ENCODE measurements at places on chromosomes 7 and 10. TPM values are rescaled to one million over a fixed set of nuclear protein-coding genes. Genes with fewer than 3 reads are reported as not detected.

- no peak overlapping the region for H3K4me3 ChIP-seq
- peak; percentile 79 for DNase-seq
- H3K4me1 ChIP-seq: peaks cover 67% of the 10 kb centered on the region
- no peaks in the 10 kb centered on the region for H3K36me3 ChIP-seq
- H3K27me3 ChIP-seq: no peaks in the 10 kb centered on the region
- H3K27ac ChIP-seq: peak overlapping the region; percentile 58
These were observed 191.2 kb upstream of the PRSS1 start for GRCh38 chr7:142557971-142558582.

DNA sequence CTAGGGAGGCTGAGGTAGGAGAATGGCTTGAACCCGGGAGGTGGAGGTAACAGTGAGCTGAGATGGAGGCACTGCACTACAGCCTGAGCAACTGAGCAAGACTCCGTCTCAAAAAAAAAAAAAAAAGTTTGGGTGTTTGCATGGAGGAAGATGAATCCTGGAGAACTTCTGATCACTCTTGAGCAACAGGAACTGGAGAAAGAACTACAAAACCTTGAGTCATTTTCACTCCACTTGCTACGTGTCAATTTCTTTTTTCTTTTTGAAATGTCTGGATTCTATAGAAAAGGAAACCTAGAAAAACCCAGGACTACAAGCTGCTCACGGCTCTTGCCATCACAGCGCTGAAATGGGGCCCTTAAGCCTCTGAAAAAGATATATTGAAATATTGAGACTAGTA is 189.6 kb upstream of the NRP1 start:
- no peak overlapping the region for H3K27ac ChIP-seq
- H3K27me3 ChIP-seq: no peaks in the 10 kb centered on the region
- no peak for DNase-seq
- H3K4me1 ChIP-seq: peaks cover 6% of the 10 kb centered on the region
- no peak overlapping the region for H3K4me3 ChIP-seq
- H3K36me3 ChIP-seq: no peaks in the 10 kb centered on the region

GRCh38 chr7:155560982-155561686 is 14.8 kb upstream of the CNPY1 start:
- no peak overlapping the region for H3K4me3 ChIP-seq
- H3K4me1 ChIP-seq: no peaks in the 10 kb centered on the region
- DNase-seq: no peak
- no peaks in the 10 kb centered on the region for H3K36me3 ChIP-seq
- H3K27ac ChIP-seq: no peak overlapping the region

- H3K36me3 ChIP-seq: no peaks in the 10 kb centered on the region
- peaks cover 32% of the 10 kb centered on the region for H3K4me1 ChIP-seq
- no peak overlapping the region for H3K4me3 ChIP-seq
- peak overlapping the region; percentile 70 for H3K27ac ChIP-seq
- no peak for DNase-seq
These were observed 55.7 kb downstream of the CUBN start for GRCh38 chr10:17073725-17074540.

DNA sequence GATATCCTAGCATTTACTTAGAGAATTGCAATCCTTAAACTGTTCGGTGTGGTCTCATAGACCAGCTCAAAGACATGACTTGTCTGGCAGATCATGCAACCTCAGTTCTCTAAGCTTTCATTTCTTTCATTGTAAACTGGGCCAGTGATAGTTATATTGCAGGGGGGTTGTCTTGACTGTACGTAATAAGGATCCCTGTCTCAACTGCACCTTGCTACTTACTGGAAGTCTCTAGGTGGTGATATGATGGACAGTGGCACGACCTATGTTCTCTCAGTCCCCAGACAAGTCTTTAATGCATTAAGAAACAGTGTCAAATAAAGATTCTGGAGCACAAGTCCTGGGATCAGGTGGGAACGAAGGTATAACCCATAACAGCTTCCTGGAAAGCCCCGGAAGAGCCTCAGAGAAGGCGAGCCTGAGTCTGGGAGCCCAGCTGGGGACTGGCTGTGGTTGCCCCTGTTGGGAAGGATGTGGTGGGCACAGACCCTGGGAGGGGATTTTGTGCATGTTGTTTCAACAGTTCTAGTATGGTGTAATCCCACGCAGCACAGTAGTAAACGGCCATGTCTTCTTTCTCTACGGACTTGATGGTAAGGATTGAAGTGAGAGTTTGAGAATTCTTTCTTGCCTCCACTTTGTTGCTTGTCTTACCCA is 26.0 kb upstream of the TARP start:
- no peak overlapping the region for H3K4me3 ChIP-seq
- no peak for DNase-seq
- H3K27me3 ChIP-seq: peaks cover 74% of the 10 kb centered on the region
- H3K36me3 ChIP-seq: no peaks in the 10 kb centered on the region

DNA sequence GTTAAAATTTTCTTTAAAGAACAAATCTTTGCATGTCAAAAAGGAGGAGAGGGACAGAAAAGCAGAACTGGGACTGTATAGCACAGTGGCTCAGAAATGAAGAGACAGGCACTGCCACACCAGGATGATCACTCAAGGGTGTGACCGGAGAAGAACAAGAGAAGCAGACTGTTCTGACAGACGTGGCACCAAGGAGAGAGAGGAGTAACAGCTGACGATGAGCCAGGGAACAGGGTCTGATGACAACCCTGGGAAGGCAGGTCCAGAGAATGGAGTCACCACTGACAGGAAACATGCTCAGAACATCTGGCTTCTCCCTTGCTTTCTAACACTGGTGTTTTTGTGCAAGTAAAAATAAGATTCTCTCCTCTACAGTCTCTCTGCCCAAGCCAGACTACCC is 14.6 kb upstream of the VAX1 start:
- H3K27ac ChIP-seq: no peak overlapping the region
- H3K4me3 ChIP-seq: no peak overlapping the region
- no peaks in the 10 kb centered on the region for H3K36me3 ChIP-seq
- DNase-seq: no peak

DNA sequence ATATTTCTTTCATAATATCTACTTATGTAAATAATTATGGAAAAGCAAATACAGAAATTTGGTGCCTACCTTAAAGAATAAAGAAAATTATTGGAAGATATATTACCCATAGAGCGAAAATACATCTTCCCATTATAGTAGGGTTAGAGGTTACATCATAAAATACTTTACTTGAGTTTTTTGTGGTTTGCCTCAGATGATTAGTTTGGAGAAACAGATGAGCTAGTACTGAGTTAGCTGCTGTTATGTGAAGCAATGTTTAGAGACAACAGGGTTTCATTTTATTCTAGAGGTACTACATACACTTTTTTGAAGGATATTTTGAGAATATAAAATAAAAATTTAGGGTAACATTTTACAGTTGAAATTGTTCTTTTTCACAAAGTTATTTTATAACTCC is 2.9 kb upstream of the MLLT10 start:
- no peak overlapping the region for H3K27ac ChIP-seq
- no peaks in the 10 kb centered on the region for H3K27me3 ChIP-seq
- H3K4me3 ChIP-seq: no peak overlapping the region

GRCh38 chr7:22812353-22812752 is 10.3 kb downstream of the TOMM7 start:
- no peak for DNase-seq
- no peak overlapping the region for H3K27ac ChIP-seq
- H3K4me3 ChIP-seq: no peak overlapping the region
- H3K4me1 ChIP-seq: peaks cover 14% of the 10 kb centered on the region
- H3K36me3 ChIP-seq: peaks cover 28% of the 10 kb centered on the region

- no peaks in the 10 kb centered on the region for H3K36me3 ChIP-seq
- no peak overlapping the region for H3K27ac ChIP-seq
- H3K4me3 ChIP-seq: no peak overlapping the region
- no peaks in the 10 kb centered on the region for H3K4me1 ChIP-seq
- H3K27me3 ChIP-seq: no peaks in the 10 kb centered on the region
- DNase-seq: no peak
These were observed 150.4 kb upstream of the FEZF1 start for GRCh38 chr7:122454776-122455507.

DNA sequence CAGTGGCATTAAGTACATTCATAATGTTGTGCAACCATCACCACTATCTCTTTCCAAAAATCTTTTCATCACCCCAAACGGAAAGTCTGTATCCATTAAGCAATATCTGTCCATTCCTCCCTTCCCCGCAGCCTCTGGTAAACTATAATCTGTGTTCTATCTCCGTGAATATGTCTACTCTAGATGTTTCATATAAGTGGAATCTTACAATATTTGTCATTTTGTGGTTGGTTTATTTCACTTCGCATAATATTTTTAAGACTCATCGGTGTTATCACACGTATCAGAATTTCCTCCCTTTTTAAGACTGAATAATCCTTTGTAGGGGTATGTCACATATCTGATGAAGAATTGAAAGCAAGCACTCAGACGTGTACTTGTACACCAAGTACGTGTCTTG is 86.0 kb upstream of the FGFR2 start:
- peaks cover 59% of the 10 kb centered on the region for H3K27me3 ChIP-seq
- H3K36me3 ChIP-seq: no peaks in the 10 kb centered on the region
- no peak overlapping the region for H3K27ac ChIP-seq
- peak; percentile 31 for DNase-seq

- no peak overlapping the region for H3K4me3 ChIP-seq
- H3K27me3 ChIP-seq: no peaks in the 10 kb centered on the region
- H3K36me3 ChIP-seq: no peaks in the 10 kb centered on the region
- DNase-seq: peak; percentile 44
These were observed 68.4 kb downstream of the PHTF2 start for GRCh38 chr7:77866786-77867536.

Gene SRRM3
- 3.2 TPM for total RNA-seq

Gene AS3MT
- 1.7 TPM for total RNA-seq

Gene SKIDA1
- 0.17 TPM for total RNA-seq

Gene KLF14
- not detected for total RNA-seq

Data from PC-3 (cell line).